ENCODE measurements at places on chromosomes 7 and 10.

- DNase-seq: peak; percentile 21
Observed at GRCh38 chr7:29839302-29839701, 33.0 kb downstream of the WIPF3 start.

GRCh38 chr10:28551086-28551485 lies 18.2 kb downstream of the WAC start:
- no peak for DNase-seq

GRCh38 chr10:131175891-131176290 lies 135.6 kb downstream of the TCERG1L start:
- no peak for DNase-seq

GRCh38 chr10:132493756-132494290 lies 43.8 kb upstream of the INPP5A start:
- DNase-seq: no peak

DNA sequence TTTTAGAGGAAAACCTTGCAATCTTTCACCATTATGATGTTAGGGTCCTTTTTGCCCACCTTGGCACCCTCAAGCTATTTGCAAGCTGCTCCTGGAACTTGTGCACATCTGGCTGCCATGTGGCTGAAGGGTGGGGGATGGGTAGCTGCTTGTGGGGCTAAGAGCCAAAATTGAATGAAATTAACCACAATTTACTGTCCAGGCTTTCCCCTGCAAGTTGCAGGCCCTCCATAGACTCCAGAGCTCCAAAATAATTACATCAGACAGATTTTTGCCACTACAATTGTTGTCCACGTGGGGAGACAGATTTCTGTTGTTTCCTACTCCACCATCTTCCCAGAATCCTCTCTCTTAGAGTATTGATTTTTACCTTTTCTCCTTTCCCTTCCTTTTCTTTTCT lies 19.1 kb downstream of the PI4K2A start:
- DNase-seq: no peak
